ENCODE measurements at places on chromosomes 3 and 15.

- no peaks in the 10 kb centered on the region for H3K27me3 ChIP-seq
- no peak overlapping the region for H3K27ac ChIP-seq
- H3K4me3 ChIP-seq = no peak overlapping the region
- DNase-seq = no peak
These were observed 427.1 kb upstream of the RASGRP1 start for GRCh38 chr15:38991701-38992100.

DNA sequence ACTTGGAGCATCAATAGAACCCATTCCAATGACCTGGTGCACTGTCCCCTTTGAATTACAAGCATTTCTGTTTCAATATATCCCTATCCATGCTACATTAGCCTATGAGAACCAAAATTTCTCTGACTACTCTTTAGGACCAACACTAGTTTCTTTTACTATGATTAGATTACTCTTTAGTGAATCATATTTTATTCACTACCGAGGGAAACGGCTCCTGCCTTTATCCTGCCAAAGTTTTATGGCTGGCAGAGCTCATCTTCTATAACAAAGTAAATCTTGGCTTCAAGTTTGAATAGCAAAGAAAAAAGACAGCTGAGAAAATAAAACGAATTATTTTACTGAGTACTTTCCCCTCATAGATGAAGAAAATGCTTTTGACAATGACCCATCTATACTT, 120.9 kb downstream of the SLC9A9 start:
- H3K27ac ChIP-seq = no peak overlapping the region

GRCh38 chr3:187939891-187940290, 194.6 kb upstream of the BCL6 start:
- DNase-seq = no peak
- H3K27ac ChIP-seq = no peak overlapping the region
- no peaks in the 10 kb centered on the region for H3K27me3 ChIP-seq
- no peak overlapping the region for H3K4me3 ChIP-seq
- peaks cover 9% of the 10 kb centered on the region for H3K4me1 ChIP-seq

DNA sequence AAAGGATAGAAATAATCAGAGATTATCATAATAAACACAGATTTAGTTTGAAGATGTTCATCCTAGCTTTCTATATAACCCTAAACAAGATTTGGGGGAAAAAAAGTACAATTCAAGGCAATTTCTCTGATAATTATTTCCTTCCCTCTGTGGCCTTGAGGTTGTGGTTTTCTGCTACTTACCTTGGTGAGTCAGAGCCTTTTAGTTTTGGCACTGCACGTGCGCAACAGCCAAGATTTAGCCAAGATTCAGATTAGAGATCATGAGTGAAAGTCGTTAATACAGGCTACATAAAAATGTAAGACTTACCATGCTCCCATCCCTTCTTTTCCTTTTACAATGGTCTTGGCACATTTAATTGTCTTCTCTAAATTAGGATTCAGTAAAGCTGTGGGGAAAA, 6.7 kb downstream of the LYZL4 start:
- no peak overlapping the region for H3K27ac ChIP-seq
- H3K36me3 ChIP-seq = no peaks in the 10 kb centered on the region
- no peaks in the 10 kb centered on the region for H3K27me3 ChIP-seq
- no peaks in the 10 kb centered on the region for H3K4me1 ChIP-seq
- no peak for DNase-seq

- H3K27me3 ChIP-seq = no peaks in the 10 kb centered on the region
- no peak overlapping the region for H3K4me3 ChIP-seq
- H3K36me3 ChIP-seq = no peaks in the 10 kb centered on the region
- peaks cover 43% of the 10 kb centered on the region for H3K4me1 ChIP-seq
- peak; percentile 68 for DNase-seq
These were observed 108.3 kb downstream of the P3H2 start for GRCh38 chr3:190012314-190012782.

- H3K4me1 ChIP-seq = no peaks in the 10 kb centered on the region
- no peak overlapping the region for H3K4me3 ChIP-seq
- no peak for DNase-seq
- no peaks in the 10 kb centered on the region for H3K27me3 ChIP-seq
These were observed 90.0 kb upstream of the ICE2 start for GRCh38 chr15:60568914-60569391.

GRCh38 chr3:171290680-171291079, 169.5 kb downstream of the TNIK start:
- H3K4me1 ChIP-seq = peaks cover 6% of the 10 kb centered on the region
- no peaks in the 10 kb centered on the region for H3K27me3 ChIP-seq
- H3K4me3 ChIP-seq = no peak overlapping the region
- DNase-seq = no peak
